ENCODE measurements at places on chromosomes 5 and 9. TPM values are rescaled to one million over a fixed set of nuclear protein-coding genes. Genes with fewer than 3 reads are reported as not detected.

Gene SIT1
- 0.86 TPM for total RNA-seq

Gene SPATA6L
- 1.3 TPM for total RNA-seq

Gene FRMD3
- 40.0 TPM for total RNA-seq

Gene SPINK13
- not detected for total RNA-seq

Gene IL13
- total RNA-seq = not detected

Gene TEX48
- total RNA-seq = not detected

Gene SVEP1
- 18.6 TPM for total RNA-seq

Gene QRFP
- not detected for total RNA-seq

Gene STPG3
- total RNA-seq = 0.59 TPM

Gene TMC1
- total RNA-seq = not detected

Gene AHRR
- 3.8 TPM for total RNA-seq
